ENCODE measurements at places on chromosomes 7 and 10.

DNA sequence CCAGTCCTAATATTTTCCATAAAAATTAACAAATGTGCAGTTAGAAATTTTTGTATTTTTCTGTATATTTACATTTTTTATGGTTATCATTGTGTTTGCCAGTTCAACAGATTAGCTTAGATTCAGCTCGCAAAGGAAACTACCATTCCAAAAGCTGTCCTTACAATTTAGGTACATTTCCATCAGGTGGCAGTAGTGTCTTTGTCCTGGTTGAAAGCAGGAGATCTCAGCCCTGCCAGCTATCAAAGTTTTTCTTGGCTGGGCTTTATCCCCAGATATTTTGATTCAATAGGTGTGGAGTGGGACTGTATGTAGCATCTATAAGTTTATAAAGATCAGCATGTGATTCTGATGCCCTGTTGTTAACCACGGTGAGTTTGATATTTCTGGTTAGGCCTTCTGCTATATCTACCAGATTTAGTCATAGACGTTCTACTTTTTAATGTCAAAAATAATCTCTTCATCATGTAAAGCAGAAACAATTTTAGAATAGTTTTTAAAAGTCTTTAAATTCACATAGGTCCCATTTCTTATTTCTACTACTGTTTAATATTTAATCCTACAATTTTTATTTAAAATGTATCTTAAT lies 15.5 kb upstream of the ICA1 start:
- H3K27ac ChIP-seq = no peak overlapping the region
- no peaks in the 10 kb centered on the region for H3K27me3 ChIP-seq
- H3K4me3 ChIP-seq = no peak overlapping the region
- H3K4me1 ChIP-seq = no peaks in the 10 kb centered on the region
- DNase-seq = no peak

DNA sequence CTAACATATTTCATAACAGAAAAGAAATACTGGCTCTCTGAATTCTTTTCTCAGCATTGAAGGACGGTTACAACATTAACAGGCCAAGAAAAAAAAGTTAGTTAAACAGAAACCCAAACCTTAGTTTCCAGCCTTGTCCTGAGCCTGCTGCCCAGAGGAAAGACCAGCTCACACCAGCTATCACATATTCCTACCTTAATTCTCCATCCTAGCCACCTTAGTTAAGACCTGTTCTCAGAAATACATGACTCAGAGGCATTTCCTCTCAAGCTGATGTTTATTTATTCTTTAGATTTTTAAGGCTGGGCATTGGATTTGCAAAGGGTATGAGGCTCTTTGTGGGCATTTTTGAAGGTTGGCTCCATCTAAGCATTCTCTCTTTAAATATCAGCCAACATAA lies 34.3 kb upstream of the ADAM12 start:
- no peaks in the 10 kb centered on the region for H3K27me3 ChIP-seq
- H3K4me1 ChIP-seq = peaks cover 6% of the 10 kb centered on the region
- no peak overlapping the region for H3K4me3 ChIP-seq
- no peaks in the 10 kb centered on the region for H3K36me3 ChIP-seq
- no peak for DNase-seq
- peak overlapping the region; percentile 70 for H3K27ac ChIP-seq

DNA sequence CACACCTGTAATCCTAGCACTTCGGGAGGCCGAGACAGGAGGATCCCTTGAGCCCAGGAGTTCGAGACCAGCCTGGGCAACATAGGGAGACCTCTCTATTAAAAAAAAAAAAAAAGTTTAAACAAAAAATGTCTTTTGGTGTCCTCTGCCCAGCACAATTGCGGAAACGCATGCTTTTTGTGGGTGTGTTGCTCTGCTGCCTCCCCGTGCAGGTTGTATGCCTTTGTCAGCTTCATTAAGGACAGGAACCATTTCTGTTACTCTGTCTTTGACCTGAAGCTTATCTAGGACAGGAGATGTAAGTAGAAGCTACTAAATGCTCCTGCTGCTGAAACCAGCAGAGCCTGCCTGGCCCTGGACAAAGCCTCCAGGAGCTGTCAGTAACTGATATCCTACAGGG lies 21.3 kb upstream of the ANKRD2 start:
- no peak overlapping the region for H3K4me3 ChIP-seq
- H3K27me3 ChIP-seq = no peaks in the 10 kb centered on the region
- H3K27ac ChIP-seq = no peak overlapping the region
- H3K36me3 ChIP-seq = peaks cover 38% of the 10 kb centered on the region
- no peak for DNase-seq
- H3K4me1 ChIP-seq = peaks cover 34% of the 10 kb centered on the region

GRCh38 chr10:15640536-15641085 lies 79.1 kb downstream of the ITGA8 start:
- H3K36me3 ChIP-seq = no peaks in the 10 kb centered on the region
- DNase-seq = no peak
- no peaks in the 10 kb centered on the region for H3K27me3 ChIP-seq
- no peak overlapping the region for H3K4me3 ChIP-seq

GRCh38 chr10:29304995-29305335 lies 16.1 kb downstream of the LYZL1 start:
- no peaks in the 10 kb centered on the region for H3K4me1 ChIP-seq
- no peak overlapping the region for H3K27ac ChIP-seq
- H3K4me3 ChIP-seq = no peak overlapping the region
- H3K36me3 ChIP-seq = no peaks in the 10 kb centered on the region

DNA sequence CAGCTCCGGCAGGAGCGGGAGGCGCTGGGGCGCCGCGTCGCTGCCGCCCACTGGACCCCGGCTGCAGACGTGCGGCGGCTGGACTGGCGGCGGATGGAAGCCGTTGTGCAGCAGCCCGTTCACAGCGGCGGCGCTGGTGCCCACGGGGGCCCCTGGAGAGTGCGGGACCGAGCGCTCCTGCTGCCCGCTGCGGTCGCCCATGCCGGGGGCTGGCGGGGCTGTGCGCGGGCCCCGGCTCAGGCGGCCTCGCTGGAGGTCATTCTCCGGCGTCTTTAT lies 413 bp downstream of the PANK1 start:
- H3K36me3 ChIP-seq = no peaks in the 10 kb centered on the region
- H3K27ac ChIP-seq = peak overlapping the region; percentile 61
- no peaks in the 10 kb centered on the region for H3K27me3 ChIP-seq
- peak overlapping the region; percentile 80 for H3K4me3 ChIP-seq

DNA sequence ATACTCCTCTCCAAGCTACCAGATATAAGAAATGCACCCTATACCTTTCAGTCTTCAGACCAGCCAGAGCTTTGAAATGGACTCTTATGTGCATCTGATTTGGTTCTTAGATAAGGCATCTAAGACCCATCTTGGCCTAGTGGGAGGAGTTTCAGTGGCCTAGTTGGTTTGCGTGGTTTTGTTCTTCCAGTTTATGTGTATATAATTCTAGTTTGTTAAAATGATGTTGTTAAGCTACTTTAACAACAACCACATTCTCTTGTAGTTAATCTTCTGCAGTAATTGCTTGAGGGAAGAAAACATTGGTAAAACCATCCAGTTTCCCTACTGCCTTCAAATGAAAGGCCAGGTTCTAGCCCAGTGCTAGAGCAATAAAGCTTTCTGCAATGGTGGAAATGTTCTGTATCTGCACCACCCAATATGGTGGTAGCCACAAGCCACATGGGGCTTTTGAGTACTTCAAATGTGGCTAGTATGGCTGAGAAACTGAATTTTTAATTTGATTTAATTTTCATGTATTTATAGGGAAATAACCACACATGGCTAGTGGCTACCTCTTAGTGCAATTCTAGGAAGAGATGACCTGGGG lies 66.3 kb downstream of the KLHDC10 start:
- H3K36me3 ChIP-seq = peaks cover 49% of the 10 kb centered on the region
- H3K27me3 ChIP-seq = no peaks in the 10 kb centered on the region
- no peak overlapping the region for H3K27ac ChIP-seq
- peaks cover 17% of the 10 kb centered on the region for H3K4me1 ChIP-seq

GRCh38 chr10:11795101-11795920 lies 27.8 kb upstream of the PROSER2 start:
- no peaks in the 10 kb centered on the region for H3K27me3 ChIP-seq
- no peak overlapping the region for H3K4me3 ChIP-seq
- H3K27ac ChIP-seq = peak overlapping the region; percentile 53
- H3K36me3 ChIP-seq = no peaks in the 10 kb centered on the region
- DNase-seq = no peak

GRCh38 chr10:71969929-71970328 lies 5.7 kb downstream of the CHST3 start:
- H3K4me3 ChIP-seq = no peak overlapping the region
- no peaks in the 10 kb centered on the region for H3K27me3 ChIP-seq
- DNase-seq = no peak
- H3K27ac ChIP-seq = no peak overlapping the region

GRCh38 chr7:29207162-29207801 lies 12.7 kb downstream of the CHN2 start:
- H3K4me1 ChIP-seq = no peaks in the 10 kb centered on the region
- H3K4me3 ChIP-seq = no peak overlapping the region
- H3K27ac ChIP-seq = no peak overlapping the region

DNA sequence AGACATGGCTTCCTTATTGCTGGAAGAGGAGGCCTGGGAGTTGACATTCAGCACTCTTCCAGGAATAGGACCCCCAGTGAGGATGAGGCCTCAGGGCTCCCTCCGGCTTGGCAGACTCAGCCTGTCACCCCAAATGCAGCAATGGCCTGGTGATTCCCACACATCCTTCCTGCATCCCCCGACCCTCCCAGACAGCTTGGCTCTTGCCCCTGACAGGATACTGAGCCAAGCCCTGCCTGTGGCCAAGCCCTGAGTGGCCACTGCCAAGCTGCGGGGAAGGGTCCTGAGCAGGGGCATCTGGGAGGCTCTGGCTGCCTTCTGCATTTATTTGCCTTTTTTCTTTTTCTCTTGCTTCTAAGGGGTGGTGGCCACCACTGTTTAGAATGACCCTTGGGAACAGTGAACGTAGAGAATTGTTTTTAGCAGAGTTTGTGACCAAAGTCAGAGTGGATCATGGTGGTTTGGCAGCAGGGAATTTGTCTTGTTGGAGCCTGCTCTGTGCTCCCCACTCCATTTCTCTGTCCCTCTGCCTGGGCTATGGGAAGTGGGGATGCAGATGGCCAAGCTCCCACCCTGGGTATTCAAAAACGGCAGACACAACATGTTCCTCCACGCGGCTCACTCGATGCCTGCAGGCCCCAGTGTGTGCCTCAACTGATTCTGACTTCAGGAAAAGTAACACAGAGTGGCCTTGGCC lies 4.3 kb downstream of the PGAM2 start:
- H3K36me3 ChIP-seq = peaks cover 69% of the 10 kb centered on the region
- no peak for DNase-seq
- no peak overlapping the region for H3K27ac ChIP-seq

DNA sequence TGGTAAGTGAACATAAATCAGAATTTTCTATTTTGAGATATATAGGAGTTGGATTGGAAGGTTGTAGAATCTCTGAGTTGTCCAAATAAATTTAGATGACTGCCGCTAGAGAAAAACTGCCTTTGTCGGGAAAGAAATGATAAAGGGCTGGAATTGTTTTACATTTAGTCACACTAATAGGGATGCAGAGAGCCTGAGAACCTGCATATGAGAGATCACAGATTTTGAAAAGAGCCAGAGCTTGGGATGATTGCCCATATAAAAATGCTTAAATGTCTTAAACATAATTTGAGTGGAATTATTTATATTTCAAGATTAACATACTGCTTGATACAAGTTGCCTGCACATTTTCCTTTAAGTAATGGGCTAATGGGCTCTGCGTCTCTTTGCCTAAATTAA lies 660.5 kb downstream of the NRG3 start:
- no peaks in the 10 kb centered on the region for H3K27me3 ChIP-seq
- no peak for DNase-seq
- H3K4me3 ChIP-seq = no peak overlapping the region
- H3K36me3 ChIP-seq = no peaks in the 10 kb centered on the region
- H3K4me1 ChIP-seq = no peaks in the 10 kb centered on the region
- no peak overlapping the region for H3K27ac ChIP-seq

- no peaks in the 10 kb centered on the region for H3K4me1 ChIP-seq
- peaks cover 3% of the 10 kb centered on the region for H3K36me3 ChIP-seq
- no peak for DNase-seq
- H3K4me3 ChIP-seq = no peak overlapping the region
- H3K27me3 ChIP-seq = no peaks in the 10 kb centered on the region
Observed at GRCh38 chr7:38448584-38449234, 175.3 kb upstream of the TARP start.

DNA sequence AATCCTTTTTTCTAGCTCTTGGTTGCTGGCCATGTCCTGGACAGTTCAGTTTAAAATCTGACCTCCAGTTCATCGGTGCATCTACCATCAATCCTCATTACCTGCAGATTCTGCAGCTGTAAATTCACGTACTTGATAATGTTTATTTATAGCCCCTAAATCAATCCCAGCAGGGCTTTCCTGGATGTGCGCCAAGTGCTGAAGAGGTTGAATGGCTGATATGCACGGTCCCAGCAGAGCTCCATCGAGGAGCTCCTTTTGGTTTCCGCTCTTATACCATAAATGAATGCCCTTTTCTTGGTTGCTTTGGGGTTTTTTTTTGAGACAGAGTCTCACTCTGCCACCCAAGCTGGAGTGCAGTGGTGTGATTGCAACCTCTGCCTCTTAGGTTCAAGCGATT lies 91.2 kb upstream of the CCZ1B start:
- H3K4me1 ChIP-seq = no peaks in the 10 kb centered on the region
- H3K36me3 ChIP-seq = no peaks in the 10 kb centered on the region
- H3K27ac ChIP-seq = no peak overlapping the region
- H3K4me3 ChIP-seq = no peak overlapping the region
- no peaks in the 10 kb centered on the region for H3K27me3 ChIP-seq

DNA sequence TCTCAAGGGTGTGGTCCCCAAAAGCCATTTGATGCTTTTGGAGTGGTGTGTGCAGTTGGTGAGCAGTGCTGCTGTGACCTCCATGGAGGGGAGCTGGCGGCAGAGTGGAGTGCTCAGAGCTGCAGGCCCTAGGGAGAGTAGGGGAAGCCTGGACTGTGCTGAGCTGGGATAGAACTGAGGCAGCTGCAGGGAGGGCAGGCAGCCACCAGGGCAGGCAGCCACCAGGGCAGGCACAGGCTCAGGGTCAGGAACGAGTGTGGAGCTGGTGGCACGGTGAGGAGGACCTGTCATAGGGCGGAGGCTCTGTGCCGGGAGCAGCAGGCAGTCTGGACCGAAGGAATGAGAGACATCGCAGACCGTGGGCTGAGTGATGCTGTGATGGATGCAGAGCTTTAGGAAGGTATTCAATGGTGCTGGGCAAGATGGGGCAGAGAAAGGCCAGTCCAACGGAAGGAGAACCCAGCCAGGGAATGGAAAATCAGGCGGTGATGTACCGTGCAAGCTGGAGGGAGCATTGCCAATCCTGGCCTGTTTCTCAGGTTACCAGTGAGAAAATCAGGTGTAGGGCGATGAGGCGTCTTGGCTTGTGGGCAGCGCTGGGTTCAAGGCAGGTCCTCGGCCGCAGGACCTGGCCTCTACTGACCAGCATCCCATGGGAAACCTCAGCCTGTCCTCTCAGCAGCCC lies 152.6 kb downstream of the CAMK1D start:
- DNase-seq = no peak
- no peak overlapping the region for H3K4me3 ChIP-seq
- H3K27me3 ChIP-seq = no peaks in the 10 kb centered on the region
- H3K36me3 ChIP-seq = no peaks in the 10 kb centered on the region

DNA sequence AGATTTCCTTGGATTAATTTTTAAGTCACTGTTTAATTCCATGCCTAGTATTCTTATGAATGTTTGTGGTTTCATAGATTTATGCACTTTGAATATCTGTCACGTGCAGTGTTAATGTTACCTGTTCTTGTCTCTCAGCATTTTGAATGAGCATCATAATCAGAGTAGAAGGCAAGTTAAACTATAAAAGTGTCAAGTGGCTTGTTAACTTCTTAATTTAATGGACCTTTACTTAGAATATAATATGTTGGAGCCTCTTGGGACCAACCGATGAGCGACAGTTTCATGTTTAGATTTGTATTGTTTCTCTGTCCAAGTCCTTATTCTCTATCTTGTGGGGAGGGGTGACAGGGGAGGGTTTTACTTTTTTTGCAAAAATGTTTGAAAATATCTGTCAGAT lies 50.6 kb upstream of the MTURN start:
- H3K4me3 ChIP-seq = no peak overlapping the region
- no peaks in the 10 kb centered on the region for H3K4me1 ChIP-seq
- H3K36me3 ChIP-seq = peaks cover 20% of the 10 kb centered on the region
- no peaks in the 10 kb centered on the region for H3K27me3 ChIP-seq

Measured in mesenchymal stem cell (in vitro differentiated cells and primary cell).